ENCODE measurements at places on chromosomes 6 and 20.

- no peak for DNase-seq
Observed at GRCh38 chr6:24788031-24788665, 10.6 kb downstream of the ARMH2 start.

GRCh38 chr6:13375360-13375878, 47.1 kb upstream of the TBC1D7 start:
- no peak for DNase-seq

DNA sequence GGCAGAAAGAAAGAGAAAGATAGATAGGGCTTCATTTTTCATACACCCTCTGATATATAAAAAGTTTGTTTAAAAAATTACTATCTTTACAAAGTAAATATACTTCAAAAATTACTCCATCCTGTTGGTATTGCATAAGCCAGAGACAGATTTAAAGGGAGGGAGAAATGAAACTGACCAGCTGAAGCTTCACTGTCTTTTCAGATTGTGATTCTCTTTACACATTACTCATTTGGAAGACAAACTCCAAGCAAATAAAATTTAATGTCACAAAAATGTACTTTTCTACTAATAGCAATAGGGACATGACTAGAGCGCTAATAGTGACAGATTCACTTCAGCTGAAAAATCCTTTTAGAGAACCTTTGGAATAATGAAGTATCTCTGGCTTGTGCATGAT, 38.6 kb upstream of the MARCKS start:
- no peak for DNase-seq

DNA sequence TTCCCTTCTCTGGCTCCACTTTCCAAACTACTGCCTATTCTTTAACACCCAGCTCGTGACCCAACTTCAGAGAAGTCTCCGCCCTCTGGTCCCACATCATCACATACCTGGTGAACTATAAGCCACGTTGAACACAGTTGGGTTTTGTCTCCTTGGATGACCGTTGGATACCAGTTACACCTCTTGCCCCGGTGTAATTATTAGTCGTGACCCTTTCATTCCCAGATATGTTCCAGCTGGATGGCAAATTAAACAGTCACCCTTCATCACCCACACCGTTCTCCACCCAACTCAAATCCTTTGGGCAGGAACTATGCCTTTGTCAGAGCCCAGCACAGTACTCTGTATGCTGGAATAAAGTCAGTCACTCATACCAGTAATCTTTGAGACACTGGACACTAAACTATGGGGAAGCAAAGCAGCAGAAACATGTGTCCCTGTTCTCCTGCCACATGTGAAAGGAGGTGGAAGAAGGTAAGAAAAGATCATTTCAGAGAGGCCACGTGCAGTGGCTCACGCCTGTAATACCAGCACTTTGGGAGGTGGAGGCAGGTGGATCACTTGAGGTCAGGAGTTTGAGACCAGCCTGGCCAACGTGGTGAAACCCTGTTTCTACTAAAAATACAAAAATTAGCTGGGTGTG, 22.5 kb downstream of the PLAGL2 start:
- DNase-seq, result no peak
